ENCODE measurements at places on chromosomes 1 and 21.

DNA sequence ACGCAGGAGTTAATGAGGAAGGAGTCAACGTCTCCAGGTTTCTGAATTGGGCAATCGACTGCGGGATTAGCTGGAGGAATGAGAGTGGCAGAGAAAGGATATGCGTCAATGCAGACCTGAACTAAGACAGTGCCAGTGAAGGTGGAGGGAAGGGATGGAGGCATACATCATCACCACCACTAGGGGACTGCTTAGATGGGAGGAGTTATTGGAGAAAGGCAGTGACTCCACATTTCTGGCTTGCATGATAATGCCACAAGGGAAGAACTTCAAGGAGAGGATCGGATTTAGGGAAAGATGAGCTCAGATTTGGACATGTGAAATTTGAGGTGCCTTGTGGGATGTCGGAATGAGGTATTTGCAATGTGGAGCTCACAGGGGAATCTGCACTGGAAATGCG is 17.5 kb downstream of the VASH2 start:
- ATAC-seq, result peak; percentile 75

GRCh38 chr21:34814529-34814951 is 145.7 kb downstream of the CLIC6 start:
- ATAC-seq, result no peak

DNA sequence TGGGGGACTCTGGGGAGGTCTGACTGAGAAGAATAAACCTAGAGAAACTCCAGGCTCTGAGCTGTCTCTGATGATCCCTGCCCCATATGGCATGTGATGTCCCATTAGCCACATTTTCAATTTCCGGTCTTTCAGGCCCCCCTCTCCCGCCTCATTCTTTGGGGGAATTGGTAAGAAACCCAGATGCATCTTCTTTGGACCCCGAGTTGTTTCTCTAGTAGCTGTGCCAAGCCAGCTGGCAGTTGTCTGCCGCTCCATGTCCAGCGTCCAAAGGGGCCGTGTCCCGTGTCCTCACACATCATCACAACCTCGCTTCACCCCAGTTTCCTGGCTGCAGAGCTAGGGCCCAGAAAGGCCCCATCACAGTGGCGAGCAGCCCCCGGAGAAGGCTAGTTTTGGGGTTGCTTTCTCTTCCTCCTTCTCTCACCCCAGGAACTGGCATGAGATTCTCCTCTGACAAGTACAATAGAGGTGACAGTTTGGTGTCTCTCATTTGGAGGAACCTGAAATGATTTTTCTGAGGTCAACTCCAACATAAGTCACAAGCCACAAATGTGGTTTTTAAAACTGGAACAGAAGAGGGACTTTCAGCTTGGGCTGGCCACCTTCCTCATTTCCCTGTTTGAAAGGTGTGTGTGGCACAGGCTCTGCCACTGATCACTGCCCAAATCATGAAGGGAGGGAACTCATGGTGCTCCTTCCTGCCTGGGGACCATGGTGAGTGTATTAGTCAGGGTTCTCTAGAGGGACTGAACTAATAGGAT is 6.4 kb upstream of the GPR157 start:
- ATAC-seq, result peak; percentile 68

GRCh38 chr1:87515781-87516180 is 187.1 kb downstream of the LMO4 start:
- ATAC-seq, result no peak

DNA sequence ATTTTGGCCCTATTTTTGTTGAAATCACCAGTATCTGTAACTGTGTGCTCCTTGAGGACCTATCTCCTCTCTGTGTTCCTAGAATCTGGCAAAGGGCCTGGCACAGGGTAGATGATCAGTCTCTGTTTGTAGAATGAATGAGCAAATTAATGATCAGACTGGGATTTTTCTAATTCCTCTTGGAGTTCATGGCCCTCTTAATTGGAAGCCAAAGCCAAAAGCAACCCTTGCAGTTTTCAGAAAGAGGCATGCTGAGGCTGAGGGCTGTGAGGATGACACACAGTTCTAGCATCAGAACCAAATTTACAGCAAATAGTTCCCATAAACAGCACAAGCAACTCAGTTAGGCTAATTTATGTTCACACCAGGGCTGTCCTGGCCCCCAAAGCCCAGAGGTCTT is 111.1 kb upstream of the BEND5 start:
- ATAC-seq, result no peak

DNA sequence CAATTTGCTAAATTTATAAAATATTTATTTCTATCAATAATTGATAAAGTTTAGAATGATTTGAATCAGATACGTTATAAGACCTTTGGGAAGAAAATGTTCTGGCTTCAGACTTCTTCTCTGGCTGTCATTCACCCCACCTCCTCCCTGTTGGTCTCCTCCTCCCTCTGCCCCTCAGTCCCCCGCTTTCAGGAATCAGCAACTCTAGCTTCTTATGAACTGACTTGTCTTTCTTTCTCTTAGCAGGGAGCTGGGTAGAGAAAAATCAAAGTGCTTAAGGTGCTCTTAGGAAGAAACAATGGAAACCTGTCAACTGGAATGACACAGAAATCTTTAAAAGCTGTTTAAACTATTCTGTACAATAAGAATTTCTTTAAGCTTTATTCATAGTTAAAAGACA is 71.3 kb upstream of the ETV3 start:
- ATAC-seq, result no peak

GRCh38 chr1:10557714-10558113 is 83.0 kb downstream of the PEX14 start:
- ATAC-seq, result no peak

DNA sequence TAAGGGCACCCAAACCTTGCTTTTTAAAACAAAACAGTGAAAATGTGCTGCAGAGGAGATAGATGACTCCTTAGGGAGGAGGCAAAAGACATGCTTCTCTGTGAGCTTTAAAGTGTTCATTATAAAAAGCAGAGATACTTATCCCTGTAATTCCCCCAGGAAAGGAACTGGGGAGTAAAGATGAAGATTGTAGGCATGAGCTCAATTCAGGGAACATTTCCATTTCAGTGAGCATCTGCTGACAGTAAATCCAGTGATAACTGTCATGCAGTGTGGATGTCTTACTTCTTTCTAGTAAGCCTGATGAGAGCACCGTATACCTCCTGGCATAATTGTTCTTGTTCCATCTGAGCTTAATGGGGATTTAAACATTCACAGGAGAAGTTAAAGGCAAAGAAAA is 1296.5 kb downstream of the MRPL39 start:
- no peak for ATAC-seq

DNA sequence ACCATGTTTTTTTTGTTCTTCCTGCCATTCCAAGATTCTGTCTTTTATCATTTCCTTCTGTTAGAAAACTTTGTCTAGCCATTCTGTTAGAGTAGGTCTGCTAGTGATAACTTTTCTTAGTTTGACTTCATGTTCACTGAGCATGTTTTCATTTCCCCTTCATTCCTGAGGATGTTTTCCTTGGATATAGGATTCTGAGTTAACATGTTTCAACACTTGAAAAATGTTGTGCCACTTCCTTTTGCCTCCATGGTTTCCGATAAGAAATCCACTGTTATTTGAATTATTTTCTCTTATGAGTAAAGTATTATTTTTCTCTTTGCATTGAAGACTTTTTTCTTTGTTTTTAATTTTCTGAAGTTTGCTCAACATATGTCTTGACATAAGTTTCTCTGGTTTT is 66.7 kb downstream of the ATP1A1 start:
- ATAC-seq, result no peak

GRCh38 chr1:33905241-33905640 is 41.4 kb downstream of the HMGB4 start:
- no peak for ATAC-seq

GRCh38 chr1:56780128-56780750 is 39.0 kb downstream of the FYB2 start:
- no peak for ATAC-seq

DNA sequence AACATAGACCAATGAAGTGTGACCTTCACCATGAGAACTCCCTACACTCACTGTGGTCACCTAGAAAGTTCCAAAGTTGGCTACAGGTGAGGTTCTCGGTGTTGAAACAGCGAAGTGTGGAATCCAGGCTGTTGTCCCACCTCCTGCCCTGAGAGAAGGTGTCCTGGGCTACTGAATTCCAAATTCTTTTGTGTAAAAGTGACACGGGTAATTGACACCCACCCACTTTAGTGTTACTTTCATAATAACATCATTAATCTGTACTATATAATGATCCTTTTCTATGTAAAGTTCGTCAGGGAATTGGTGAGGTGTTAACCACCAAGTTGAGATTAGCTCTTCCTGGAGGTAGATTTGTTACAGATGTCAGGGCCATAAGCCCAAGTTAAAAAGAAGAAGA is 690.7 kb downstream of the RWDD3 start:
- no peak for ATAC-seq

- ATAC-seq, result peak; percentile 44
Measured at GRCh38 chr1:159008744-159009188, 941 bp upstream of the IFI16 start.

GRCh38 chr1:178451529-178451928 is 45.2 kb downstream of the CLEC20A start:
- no peak for ATAC-seq

DNA sequence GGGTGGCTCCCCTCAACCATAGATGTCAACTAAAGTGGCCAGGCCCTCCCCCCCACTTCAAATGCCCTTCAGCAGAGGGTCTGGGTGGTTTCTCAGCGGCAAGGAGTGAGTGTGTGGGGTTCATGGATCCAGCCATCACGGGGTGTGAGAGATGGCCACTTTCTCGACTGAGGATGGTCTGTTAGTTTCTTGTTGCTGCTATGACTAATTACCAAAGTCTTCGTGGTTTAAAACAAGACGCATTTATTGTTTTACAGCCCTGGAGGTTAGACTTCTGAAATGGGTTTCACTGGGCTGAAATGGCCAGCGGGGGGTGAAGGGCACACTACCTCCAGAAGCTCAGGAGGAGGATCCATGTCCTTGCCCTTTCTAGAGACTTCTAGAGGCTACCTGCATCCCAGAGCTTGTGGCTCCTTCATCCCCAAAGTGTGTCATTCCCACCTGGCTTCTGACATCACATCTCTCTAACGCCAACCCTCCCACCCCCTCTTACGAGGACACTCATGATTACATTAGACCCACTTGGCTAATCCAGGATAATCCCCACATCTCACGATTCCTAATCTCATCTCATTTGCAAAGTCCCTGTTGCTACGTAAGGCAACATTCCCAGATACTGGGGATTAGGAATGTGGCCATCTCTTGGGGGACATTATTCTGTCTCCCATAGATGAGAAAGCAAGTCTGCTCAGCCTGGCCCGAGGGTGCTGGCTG is 53.0 kb downstream of the EPHB2 start:
- ATAC-seq, result no peak

GRCh38 chr1:92872719-92873118 is 40.9 kb downstream of the RPL5 start:
- no peak for ATAC-seq

DNA sequence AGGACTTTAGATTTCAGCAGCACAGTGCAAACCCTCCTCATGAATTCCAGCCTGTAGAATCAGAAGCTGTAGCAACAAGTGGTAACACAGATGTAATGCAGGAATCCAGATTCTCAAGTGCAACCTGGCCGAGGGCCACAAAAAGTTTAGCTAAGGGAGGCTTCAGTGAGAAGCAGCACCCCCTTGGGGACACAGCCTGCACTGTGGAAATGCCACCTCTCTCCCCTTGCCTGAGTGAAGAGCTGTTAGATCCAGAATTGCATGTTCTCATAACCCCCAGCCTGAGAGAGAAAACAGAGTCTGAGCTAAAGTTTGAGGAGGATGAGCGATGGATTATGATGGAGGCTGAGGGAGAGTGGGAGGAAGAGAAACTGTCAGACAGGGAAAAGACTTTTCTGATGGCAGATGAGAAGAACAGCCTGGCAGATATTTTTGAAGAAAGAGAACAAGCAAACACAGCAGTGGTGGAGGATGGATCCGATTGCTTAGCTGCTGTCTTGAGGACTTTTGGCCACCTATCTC is 80.5 kb upstream of the BMP8A start:
- ATAC-seq, result peak; percentile 63

- ATAC-seq, result no peak
Measured at GRCh38 chr1:217627431-217627830, 3.5 kb downstream of the GPATCH2 start.

GRCh38 chr21:42135386-42136052 is 64.4 kb downstream of the UMODL1 start:
- peak; percentile 11 for ATAC-seq

GRCh38 chr1:219099307-219099706 is 74.4 kb upstream of the LYPLAL1 start:
- ATAC-seq, result no peak

Data from esophagus mucosa (tissue), 1 donor.